Fibroblast of skin of back (primary cell): ENCODE measurements at places on chromosomes 6 and 20.

DNA sequence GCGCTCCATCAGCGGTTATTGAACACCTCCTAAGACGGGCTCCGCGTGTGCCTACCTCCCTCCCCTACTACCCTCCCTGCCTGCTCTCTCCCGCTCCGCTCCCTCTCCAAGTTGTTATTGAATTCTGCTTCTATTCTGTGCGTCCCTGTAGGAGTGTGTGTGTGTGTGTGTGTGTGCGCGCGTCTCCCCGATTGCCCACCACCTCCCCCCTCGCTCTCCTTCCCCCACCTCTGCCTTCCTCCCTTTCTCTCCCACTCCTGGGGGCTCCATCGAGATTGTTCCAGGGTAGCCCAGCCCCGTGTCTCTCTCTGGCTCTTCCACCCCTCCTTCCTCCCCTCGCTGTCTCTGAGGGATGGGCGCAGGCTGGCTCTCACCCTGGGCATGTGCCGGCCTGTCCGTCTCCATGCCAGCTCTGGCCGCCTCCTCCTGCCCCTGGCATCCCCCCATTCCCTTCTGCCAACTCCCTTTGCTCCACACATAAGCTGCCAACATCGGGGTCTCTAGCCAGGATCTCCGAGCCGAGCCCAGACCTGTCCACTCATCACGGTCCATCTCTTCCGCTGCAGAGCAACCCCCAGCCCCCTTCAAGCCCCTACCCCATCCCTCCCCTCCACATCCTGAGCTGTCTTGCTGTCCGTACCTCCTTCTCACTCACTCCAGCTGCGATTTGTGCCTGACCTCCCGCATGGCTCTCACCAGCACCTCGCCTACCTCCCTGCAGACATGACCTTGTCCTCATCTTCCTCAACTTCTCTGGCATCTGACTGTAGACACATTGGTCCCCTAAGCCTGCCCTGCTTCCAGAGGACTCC, 68.5 kb downstream of the SRC start:
- no peak for DNase-seq

DNA sequence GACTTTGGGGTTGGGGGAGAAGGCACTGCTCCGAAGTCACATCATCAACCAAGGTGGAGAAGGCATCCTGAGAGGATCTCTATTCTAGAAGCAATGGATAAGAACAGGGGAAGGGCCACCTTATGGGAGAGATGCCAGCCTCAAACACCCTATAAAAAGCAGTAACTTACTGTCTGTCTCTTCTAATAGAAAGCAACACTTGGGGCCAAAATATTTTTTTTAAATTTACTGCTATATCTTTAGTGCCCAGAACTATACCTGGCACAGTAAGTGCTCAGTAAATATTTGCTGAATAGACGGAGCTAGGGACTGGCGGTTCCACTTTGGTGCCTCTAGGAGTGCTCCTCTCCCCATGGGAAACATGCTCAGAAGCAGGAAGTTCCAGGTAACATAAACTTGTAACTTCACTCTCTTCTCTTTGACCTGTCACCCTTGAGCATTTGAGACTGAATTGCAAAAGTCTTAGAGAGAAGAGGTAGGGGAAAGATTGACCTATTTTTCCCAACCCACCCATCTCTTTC, 807 bp upstream of the OTOR start:
- no peak for DNase-seq

DNA sequence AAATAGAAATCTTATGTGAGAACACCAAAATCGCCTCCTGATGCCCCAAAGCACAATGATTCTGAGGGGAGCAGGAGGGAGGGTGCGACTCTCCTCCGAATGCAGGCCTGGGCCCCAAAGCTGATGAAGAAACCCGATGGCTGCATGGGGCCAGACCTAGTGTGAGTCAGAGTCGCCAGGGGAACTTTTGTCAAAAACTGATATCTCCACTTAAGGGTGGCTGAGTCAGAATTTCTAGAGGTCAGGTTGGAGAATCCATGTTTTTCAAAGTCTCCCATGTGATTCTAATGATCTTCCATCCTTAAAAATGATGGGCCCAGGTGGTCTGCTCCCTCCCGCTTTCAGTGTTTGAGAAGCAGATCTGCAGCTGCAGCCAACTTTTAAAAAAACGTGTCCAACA, 172.8 kb downstream of the BACH2 start:
- DNase-seq: peak; percentile 56

GRCh38 chr20:54629632-54630031, 154.2 kb downstream of the DOK5 start:
- DNase-seq: no peak

DNA sequence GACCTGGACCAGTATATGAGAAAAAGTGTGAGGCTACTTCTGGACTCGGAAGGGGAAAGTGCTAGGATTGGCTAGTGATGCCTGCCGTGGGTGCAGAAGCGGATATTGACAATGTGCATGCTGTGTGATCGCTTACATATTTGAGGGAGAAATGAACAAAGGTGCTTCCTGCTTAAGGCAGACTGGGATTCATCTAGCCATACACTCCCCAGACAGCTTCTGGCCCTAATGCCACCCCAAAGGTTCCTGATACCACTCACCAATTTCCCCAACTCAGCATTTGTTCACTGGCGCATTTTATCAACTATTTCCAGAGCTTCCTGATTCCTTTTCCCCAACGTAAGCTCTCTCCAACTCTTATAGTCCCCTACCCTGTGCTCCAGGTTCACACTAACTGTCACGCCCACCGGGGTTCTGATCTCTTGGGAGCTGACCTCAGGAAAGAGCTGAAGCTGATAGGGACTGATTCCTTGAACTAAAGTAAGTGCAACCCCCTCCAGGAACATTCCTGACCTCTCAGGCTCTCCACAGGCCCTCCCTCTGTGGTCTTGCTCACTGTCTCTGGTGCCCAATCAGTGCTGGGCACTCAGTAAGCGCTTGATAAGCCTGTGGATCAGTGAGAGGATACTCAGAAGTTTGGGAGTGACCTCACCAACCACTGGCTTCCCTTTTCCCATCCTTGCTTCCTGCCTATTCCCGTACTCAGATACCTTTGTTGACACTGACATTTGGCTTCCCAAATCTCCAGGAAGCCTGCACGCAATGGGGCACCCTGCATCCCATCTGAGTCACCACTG, 73.3 kb downstream of the MRPL14 start:
- DNase-seq: peak; percentile 96

- DNase-seq: peak; percentile 8
Measured at GRCh38 chr6:92341201-92341600, 1078.2 kb downstream of the EPHA7 start.

DNA sequence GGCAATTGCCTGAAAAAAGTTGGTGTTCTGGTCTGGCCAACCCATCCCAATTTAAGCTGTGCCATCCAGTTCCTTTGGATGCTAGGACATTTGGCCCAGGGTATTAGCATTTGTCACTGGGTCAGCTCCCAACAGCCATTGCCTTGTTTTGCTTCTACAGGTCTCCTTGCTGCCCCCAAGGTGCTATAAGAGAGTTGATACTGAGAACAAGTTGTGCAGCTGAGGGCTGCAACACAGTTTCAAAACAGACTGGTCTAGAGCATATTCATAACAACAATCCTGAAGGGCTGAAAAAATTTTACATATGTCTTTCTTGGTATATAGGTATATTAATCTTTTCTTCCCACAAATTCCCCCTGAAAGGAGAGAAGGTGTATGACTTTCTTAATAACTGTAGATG, 61.0 kb downstream of the LYRM4 start:
- no peak for DNase-seq

DNA sequence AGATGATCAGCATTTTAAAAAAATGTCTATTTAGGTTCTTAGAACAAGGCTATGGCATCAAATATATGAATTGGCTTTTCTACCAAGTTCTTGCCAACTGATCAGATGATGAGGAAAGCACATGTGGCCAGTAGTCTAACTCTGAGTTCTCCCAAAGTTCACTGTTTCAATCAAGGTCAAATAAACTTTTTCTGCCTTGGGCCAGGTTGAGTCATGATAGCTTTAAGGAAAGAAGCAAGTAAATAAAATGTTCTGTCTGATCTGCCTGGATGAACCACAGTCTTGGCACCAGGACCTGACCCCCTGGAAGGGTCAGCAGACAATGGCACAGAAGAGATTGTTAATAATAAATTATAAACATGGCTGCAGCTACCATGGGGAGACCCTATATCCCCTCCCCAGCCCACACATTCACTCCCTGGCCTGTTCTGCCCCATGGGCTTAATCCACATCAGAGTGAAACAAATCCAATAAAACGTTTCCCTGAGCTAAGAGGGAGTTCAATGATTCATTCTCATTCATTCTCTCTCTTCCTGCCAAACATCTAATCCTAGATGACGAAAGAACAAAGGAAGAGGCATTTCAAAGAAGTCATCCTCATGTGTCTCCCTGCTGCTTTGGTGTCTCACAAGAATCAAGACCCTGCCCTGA, 661.6 kb downstream of the DHX35 start:
- DNase-seq: peak; percentile 40

GRCh38 chr6:75855052-75855451, 106.0 kb downstream of the MYO6 start:
- peak; percentile 62 for DNase-seq

- DNase-seq: no peak
Measured at GRCh38 chr6:146066506-146066905, 37.6 kb downstream of the GRM1 start.

- no peak for DNase-seq
Measured at GRCh38 chr6:6845603-6846002, 257.1 kb downstream of the LY86 start.

GRCh38 chr6:946546-946945, 253.6 kb upstream of the EXOC2 start:
- DNase-seq: peak; percentile 46

GRCh38 chr6:141097471-141097870, 1035.3 kb upstream of the GJE1 start:
- no peak for DNase-seq

DNA sequence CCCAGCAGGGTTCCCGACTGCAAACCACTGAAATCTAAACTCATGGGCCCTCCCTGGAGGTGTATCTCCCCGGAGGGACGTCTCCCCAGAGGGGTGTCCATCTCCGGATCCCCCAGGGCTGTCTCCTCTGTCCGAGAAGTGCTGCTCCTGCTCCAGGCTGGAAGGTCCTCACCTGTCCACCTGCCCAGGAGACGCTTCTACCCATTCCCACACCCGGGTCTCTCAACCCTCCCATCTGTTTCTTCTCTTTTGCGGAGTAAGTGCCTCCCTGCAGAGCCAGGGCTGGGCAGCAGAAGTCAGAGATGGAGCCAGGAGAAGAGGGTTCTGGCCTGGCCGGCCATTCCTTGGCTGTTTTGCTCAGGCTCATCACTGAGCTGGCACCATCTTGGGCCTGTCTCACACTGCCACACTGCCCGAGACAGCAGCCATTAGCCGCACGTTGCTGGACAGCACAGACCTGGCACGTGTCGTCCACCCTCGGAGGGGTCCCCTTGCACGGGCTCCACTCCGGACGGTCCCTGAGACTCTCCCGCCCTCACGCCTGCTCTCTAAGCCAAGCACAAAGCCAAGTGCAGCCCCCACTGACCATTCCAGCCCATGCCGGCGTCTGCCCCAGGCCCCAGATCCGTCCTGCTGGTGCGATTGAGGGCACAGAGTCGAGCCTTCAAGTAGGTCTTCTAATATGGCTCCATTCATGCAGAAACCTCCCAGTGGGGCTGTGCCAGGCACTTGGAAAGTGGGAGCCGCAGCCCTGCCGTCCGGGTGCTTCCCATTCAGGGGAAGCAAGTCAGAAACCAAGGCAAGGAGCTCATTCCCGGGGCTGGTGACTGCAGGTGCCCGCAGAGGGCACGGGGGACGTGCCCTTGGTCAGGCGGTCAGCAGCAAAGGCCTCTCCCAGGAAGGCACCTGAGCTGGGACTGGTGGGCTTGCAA, 367.7 kb downstream of the TAF4 start:
- no peak for DNase-seq

GRCh38 chr6:158231551-158232315, 63.6 kb downstream of the GTF2H5 start:
- DNase-seq: peak; percentile 77

- no peak for DNase-seq
Measured at GRCh38 chr20:58847463-58847862, 3.2 kb downstream of the GNAS-AS1 start.

DNA sequence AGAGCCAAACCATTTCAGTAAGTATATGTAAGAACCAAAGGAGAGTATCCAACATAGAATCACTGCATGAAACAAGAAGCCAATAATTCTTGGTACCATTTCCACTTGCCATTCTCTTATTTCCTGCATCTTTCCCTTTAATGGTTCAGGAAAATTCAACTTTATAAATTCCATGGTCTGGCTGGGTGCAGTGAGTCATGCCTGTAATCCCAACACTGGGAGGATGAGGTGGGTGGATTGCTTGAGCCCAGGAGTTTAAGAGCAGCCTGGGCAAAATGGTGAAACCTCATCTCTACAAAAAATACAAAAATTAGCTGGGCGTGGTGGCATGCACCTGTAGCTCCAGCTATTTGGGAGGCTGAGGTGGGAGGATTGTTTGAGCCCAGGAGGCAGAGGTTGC, 21.2 kb downstream of the NHLRC1 start:
- DNase-seq: peak; percentile 60

DNA sequence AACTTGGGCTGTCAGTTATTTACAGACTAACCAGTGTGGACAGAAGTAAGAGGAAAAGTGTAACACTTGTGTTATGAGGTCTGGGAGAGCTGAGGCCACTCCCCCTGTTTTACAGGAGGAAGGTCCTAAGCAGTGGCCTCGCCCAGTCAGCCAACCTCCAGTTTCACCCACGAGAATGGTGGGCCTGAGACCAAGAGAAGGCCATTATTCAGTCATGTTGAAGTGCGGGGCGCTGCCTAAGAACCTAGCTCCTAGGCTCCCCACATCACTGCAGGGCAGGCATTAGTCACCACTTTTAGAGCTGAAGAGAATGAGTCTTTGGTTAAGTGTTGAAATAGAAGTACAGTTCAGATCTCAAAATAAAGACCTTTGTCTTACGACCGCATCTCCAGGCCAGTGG, 27.9 kb downstream of the CDYL start:
- DNase-seq: peak; percentile 36

DNA sequence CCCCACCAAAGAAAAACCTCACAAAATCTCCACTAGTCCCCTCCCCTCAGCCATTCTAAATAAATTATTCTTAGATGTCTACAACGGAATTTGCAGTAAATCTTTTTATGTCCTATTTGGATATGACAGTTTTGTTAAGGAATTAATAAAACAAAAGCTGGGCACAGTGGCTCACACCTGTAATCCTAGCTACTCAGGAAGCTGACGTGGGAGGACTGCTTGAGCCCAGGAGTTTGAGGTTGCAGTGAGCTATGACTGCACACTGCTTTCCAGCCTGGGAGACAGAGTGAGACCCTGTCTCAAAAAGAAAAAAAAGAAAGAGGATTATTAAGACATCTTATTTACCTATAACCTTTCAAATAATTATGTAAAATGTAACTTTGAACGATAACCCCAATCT, 165.4 kb downstream of the SLC16A10 start:
- DNase-seq: no peak
